ENCODE measurements at places on chromosomes 7 and 10. TPM values are rescaled to one million over a fixed set of nuclear protein-coding genes. Genes with fewer than 3 reads are reported as not detected.

DNA sequence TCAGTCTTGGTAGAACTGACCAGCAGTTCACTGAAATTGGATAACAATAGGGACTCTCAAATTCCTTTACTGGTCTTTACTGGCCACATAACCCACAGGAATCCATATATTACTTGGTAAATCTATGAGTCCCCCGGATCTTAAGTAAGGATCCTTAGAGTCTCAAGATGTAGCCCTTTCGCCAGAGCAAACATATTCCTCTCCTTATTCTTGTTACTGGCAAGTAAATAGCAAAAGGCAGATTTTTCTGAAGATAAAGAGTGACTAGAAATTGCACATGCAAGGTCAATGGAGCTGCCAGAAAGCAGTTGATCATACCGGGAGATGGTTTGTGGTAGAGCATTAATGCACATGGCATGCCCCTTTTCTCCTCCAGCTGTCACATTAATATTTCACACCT lies 283.0 kb downstream of the HDAC9 start:
- no peak for DNase-seq

GRCh38 chr10:109953766-109954165 lies 30.5 kb upstream of the XPNPEP1 start:
- DNase-seq: no peak

NRP1 gene
- total RNA-seq: 117 TPM

DNA sequence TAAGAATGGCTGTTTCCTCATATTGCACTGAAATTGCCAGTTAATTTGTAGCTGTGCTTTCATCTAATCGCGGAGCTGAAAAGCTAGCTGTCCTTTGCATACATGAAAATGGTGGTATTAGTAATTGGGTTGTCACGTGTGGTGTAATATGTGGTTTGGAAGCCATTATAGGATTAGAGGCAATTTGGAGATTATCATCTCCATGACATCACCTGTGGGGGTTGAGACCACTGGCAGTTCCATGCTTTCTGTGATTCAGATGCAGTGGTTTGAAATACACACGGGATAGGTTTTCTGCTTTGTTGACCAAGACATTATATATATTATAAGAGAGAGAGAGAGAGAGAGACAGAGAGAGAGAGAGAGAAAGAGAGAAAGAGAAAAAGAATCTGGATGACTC lies 180.8 kb downstream of the RAB11FIP2 start:
- no peak for DNase-seq

SEC61A2 gene
- total RNA-seq: 15.4 TPM

GRCh38 chr10:115883372-115883771 lies 389.6 kb downstream of the GFRA1 start:
- DNase-seq: no peak

DNA sequence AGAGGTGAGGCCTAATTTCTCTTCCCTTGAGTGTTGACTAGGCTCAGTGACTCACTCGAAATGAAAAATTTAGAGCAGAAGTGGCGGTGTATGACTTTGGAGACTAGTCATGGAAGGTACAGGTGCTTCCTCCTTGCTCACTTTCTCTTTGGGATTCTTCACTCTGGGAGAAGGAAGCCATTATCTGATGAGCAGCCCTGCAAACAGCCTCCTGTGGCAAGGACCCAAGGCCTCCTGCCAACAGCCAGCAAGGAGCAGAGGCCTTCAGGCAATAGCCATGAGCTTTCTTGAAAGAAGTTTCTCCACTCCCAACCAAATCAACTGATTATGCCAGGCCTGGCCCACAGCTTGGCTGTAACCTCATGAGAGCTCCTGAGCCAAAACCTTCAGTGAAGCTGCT lies 369.6 kb upstream of the VWC2 start:
- no peak for DNase-seq

DNA sequence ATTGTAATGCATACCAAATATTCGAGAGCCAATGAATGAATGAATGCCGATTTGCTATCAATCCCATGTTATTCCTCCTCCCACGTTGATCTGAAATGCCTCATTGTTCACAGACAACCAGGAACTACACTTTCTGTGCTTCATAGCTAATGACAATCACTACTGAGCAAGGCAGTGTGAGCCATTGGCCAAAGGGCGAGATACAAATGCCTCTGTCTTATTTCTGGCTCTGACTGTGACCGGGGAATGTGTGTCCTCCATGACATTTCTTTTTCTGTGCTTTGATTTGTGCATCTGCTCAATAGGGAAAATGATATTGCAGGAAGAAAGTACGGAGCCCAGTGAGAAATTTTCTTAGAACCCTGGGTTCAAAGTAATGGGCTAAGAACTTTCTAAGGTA lies 217.1 kb downstream of the CXCL12 start:
- DNase-seq: no peak

DNA sequence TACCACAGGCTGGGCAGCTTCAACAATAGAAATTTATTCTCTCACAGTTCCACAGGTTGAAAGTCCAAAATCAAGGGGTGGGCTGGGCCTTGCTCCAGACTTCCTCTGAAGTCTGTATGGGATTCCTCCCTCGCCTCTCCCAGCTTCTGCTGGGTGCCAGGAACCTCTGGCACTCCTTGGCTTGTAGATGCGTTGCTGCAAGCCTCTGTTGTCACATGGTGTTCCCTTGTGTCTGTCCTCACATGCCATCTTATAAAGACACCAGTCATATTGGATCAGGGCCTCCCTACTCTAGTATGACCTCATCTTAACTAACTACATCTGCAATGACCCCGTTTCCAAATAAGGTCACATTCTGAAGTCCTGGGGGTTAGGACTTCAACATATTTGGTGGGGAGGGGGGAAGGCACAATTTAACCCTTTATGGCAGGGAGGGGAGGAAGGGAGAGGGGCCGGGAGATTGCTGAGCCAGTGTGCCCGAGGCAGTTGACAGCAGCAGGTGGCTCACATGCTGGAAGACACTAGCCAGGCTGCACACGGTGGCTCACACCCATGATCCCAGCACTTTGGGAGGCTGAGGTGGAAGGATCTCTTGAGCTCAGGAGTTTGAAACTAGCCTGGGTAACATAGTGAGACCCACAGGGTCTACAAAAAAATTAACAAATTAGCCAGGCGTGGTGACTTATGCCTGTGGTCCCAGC lies 18.8 kb downstream of the ZNF282 start:
- no peak for DNase-seq

- DNase-seq: no peak
Measured at GRCh38 chr10:69276503-69276902, 1.8 kb upstream of the HK1 start.

DNA sequence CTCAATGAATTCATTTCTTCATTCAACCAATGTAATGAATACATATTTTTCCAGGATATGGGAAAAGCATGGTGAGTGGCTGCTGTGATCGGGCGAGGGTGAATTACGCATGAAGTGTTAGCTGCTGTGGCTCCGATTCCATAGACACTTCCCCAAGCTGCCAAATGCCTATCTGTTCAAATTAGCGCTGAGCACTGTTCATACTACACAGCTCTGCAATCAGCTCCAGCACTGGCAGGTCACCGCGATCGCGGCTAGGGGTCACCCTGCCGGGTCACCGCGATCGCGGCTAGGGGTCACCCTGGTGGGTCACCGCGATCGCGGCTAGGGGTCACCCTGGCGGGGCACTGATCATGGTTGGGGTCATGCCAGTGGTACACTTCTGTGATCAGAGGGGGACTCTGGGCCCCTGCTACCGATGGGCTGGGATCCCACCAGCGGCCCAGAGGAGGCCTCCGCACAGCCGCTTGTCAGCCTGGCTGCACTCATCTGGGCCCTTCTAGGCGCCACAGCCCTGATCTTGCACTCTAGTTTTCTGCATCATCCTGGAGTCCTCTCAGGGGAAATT lies 49.3 kb downstream of the JAKMIP3 start:
- no peak for DNase-seq

ZP3 gene
- 1.6 TPM for total RNA-seq

SYT15 gene
- 7.1 TPM for total RNA-seq

NXPH1 gene
- total RNA-seq: not detected

- DNase-seq: no peak
Measured at GRCh38 chr10:43970717-43971116, 322.0 kb upstream of the ZNF32 start.

GRCh38 chr10:113519681-113520115 lies 33.2 kb upstream of the HABP2 start:
- no peak for DNase-seq

DNA sequence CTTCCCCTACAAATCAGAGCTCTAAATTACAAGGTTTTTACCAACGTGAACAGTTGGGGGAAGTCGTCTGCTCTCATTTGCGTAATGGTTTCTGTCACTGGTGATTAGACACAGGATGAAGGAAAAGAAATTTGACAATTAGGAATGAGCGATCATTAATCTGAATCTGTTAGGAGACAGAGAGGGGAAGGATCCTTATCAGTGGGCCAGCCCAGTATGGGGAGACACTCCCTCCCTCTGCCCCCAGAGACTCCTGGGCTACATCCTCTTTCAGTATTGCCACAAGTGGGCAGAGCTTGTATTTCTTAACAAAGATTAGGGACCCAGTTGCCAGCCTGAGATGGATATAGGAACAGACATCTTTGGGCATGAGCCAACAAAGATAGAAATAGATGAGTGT lies 15.5 kb downstream of the HIF1AN start:
- DNase-seq: no peak

FANK1 gene
- not detected for total RNA-seq

DNA sequence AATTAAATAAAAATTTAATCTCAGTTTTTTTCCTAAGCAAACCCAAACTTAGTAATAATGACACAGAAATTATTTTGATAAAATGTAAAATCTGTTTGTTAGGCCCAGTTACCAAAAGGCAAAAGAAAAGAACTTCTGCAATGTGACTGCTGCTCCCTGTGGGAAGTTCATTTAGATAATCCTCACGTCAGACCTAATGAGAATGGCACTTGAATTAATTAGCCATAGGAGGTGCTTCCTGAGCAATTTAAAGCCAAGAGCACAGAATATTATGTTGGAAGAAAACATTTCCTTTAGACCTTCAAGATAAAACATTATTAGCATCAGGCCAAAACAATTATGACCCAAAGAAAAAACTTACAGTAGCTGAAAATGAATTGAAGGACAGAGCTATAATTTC lies 19.4 kb downstream of the SPAM1 start:
- DNase-seq: no peak

TAS2R5 gene
- 2.2 TPM for total RNA-seq

DNA sequence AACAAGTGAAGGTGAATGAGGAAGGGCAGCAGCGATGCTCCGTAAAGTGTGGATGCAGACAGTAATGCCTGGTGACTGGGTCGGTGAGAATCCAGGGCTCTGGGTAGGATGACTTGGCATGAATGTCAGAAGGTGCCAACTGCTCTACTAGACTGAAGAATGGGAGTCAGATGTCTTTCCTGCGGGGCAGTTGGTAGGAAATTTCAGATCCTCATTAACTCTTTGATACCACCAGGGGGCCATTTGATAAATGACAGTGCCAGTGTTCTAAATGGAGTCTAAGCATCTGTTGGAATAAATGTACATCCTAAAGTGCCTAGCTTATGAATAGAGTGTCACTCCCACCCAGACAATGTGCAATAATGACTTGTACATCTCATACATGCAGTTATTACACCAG lies 462.0 kb downstream of the GRM8 start:
- DNase-seq: no peak

DNA sequence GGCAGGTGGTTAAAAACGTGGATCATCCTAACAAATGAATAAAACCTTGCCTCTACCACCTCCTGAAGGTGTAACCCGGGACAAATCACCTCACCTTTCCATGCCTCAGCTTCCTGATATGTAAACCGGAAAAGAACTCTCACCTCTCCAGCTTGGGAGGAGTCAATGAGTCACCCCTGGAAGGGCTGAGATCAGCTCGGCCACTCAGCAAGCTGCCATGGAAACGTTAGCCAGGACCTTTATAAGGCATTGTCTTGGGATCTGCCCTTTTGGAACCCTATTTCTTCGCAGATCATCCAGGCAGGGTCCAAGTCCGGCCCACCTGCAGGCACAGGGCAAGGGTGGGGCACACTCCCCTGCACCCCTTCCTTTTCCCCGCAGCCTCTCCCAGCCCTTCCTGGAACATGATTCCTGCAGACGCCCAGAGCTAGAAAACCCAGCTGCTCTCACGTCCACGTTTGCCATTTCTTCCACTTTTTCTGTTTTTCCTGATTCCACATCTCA lies 81.6 kb upstream of the PFKP start:
- no peak for DNase-seq

MEST gene
- 5.0 TPM for total RNA-seq

DNA sequence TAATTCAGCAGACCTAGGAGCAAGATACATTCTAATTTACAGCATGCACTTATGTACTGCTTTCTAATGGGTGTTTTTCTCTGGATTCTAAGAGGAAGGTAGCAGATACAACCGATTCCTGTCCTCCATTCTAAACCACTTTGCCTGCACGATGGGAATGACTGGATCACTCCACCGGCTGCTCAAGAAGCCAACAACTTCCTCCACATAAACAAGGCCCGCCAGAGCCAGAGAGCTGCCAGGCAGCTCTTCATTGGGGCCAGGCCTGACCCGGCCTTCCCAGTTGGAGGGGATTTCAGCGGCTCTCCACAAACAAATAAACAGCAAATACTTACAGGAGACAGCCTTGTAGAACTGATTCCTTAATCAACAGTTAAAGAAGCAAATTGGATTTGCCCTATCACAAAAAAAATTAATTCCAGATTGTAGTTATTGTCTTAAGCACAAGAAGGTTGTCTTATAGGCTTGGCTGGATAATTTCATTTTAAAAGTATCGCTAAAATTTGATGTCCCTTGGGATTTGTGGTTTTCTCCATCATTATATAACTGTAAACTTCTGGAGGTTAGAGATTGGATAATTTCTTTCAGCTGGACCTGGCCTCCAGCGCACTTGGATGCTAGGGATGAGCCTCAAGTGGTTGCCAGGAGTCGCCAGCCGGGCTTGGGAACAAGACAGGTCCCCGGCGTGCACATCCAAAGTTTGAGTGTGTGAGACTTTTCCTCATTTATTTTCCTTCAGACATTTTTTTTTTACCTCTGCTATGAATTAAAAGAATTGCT lies 20.9 kb downstream of the EBF3 start:
- DNase-seq: no peak

- no peak for DNase-seq
Measured at GRCh38 chr7:99027841-99028240, 116.1 kb downstream of the SMURF1 start.

GRCh38 chr7:149846436-149847046 lies 8.4 kb downstream of the ZNF862 start:
- no peak for DNase-seq

GRCh38 chr10:86256690-86257315 lies 109.8 kb downstream of the GRID1 start:
- no peak for DNase-seq

CALHM3 gene
- not detected for total RNA-seq
